H9 (cell line): ENCODE measurements at places on chromosomes 16 and 17.

DNA sequence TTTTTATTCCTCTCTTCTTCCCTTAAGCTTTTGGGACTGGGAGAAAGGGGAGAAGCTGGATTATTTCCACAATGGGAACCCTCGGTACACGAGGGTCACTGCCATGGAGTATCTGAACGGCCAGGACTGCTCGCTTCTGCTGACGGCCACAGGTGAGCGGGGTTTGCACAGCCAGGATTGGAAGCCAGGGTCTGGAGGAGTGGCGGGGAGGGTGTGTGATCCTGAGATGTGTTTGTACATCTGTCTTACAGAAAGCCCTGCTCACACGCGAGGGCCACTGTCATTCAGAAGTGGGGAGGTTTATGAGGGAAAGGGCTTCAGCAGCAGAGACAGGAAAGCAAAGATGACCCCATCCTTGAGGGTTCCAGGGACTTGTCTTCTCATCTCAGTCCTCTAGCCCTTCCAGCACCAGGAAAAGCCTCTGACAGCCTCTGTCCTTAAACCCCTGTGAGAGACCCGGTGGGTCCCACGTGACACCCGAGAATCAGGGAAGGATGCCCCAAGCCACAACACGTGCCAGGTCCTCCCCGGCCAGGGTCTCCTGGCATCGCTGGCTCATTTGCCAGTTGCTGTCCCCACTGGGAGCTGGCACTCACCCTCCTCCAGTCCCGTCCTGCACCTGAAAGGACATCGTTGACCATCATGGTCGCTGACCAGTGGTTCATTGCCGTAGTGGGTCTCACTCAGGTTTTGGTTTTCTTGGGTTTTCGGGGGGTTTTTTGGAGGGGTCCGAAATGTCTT is 44.3 kb upstream of the CHMP6 start:
- no peak for DNase-seq

- DNase-seq = no peak
Measured at GRCh38 chr17:31560616-31561235, 169.3 kb downstream of the RAB11FIP4 start.

- no peak for DNase-seq
Measured at GRCh38 chr17:55563363-55563762, 52.1 kb upstream of the SMIM36 start.

GRCh38 chr16:27369806-27370205 is 32.2 kb upstream of the IL21R start:
- DNase-seq = no peak

GRCh38 chr16:48559462-48560211 is 50.3 kb downstream of the N4BP1 start:
- peak; percentile 43 for DNase-seq

- DNase-seq = no peak
Measured at GRCh38 chr17:62052765-62053338, 12.2 kb downstream of the MED13 start.

DNA sequence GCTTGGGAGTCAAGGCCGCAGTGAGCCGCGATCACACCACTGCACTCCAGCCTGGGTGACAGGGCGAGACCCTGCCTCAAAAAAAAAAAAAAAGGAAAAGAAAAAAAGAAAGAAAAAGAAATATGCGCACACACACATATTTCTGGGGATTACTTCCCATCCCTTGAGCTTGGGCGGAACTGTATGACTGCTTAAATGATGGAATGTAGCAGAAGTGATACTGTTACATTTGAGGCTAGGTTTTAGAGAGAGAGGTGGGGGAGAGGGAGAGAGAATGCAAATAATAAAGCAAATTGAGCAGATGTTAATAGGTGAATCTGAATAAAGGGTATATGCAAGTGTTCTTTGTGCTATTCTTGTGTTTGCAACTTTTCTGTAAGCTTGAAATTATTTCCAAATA is 12.0 kb upstream of the USP32 start:
- no peak for DNase-seq

GRCh38 chr17:36892112-36892838 is 45.0 kb upstream of the LHX1 start:
- DNase-seq = no peak

DNA sequence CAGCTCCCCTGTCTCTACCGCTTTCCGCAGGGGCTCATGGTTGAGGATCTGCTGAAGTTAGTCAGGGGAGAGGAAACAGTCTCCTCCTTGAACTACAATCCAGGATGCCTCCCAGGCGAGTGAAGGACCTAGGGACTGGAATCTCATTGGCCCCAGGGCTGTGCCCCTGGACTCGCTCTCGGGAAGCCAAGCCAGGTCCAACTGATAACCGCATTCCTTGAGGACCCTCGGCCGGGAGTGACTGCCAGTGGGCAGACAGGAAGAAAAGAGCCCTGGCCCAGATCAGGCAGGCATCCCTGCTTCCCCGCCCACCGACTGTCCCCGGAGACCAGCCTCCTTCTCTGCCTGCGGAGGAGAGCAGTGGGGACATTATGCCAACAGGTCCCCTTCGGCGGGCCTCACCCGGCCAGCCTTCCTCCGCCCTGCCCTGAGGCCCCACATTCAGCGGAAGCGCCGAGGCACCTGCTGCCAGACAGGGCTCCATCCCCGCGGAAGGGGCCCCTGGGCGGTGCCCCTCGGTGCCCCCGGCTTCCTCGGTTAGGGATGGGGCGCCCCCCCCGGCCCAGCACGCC is 776 bp downstream of the LRRC75A start:
- peak; percentile 64 for DNase-seq

DNA sequence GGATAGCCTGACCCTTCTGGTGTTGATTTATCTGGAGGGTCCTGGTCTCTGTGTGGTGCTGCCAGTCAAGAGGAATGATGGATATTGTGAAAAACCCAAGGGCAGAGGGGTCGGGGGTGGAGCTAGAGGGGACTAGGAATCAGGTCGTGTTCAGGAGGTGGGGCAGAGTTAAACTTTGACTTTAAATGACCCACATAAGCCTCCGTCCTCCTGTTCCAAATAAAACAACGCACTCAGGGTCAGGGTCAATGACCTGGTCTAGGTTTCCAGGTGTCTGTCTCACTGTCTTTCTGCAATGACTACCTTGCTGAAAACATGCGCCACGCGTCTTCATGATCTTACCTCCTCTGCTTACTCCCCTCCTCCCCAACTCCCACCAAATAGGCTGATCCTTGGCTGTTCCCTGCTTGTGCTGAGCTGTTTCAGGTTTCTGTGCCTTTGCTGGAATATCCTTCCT is 14.7 kb downstream of the AOC3 start:
- no peak for DNase-seq

GRCh38 chr16:11218604-11218962 is 37.4 kb downstream of the SOCS1 start:
- no peak for DNase-seq

DNA sequence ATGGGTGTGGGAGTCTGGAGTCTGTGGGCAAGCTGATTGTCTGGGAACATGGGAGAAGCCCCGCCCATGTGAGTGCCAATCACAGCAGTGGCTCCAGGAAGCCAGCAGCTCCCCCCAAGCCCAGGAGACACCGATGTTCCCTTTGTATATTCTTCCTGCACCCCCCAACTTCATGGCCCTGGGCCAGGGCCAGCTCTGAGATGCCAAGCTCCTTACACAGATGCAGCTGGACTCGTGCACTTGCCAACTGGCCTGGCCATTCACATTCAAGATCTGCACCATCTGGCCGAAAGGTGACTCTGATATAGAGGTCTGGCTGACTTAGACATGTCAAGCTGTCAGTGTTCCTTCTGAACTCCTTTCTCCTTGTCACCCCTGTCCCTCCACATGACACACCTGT is 50.5 kb downstream of the CACNG5 start:
- no peak for DNase-seq

DNA sequence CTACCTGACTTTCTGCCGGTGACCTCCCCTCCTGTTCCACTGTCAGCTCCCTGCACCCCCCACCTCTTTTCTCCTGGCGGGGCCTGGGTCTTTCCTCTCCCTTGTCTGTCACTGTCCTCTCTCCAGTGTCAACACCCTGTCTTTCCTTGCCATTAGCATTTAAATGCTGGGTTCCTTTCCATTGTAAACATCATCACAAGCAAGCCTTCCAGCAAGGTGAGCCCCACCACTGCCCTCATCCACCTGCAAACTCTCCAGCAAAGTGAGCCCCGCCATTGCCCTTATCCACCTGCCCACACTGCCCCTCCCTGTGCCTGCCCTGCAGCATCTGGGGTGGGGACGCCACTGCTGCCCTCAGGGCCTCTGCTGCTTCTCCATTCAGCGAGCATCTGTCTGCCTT is 195.0 kb downstream of the ENGASE start:
- peak; percentile 57 for DNase-seq

GRCh38 chr16:3954411-3954921 is 74.0 kb upstream of the CREBBP start:
- DNase-seq = no peak

DNA sequence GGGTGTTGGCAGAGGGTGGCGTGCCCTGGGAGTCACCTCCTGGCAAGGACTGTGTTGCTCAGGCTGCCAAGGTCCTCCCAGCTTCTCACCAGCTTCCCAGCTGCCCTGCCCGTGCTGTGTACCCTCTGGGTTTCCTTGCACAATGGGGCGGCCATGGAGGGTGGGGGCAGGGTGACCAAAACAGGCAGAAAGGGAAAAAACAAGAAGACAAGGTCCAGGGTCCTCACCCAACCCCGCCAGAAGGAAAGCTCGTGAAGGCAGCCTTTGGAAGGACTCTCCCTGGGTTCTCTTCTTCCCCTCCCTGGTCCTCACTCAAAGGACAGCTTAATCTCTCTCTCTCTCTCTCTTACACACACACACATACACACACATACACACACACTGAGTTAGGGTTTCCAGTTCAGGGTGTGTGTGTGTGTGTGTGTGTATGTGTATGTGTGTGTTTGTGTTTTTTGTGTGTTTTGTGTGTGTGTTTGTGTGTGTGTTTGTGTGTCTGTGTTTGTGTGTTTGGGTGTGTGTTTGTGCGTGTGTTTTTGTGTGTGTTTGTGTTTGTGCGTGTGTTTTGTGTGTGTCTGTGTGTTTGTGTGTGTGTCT is 2.0 kb downstream of the SLC13A5 start:
- no peak for DNase-seq

DNA sequence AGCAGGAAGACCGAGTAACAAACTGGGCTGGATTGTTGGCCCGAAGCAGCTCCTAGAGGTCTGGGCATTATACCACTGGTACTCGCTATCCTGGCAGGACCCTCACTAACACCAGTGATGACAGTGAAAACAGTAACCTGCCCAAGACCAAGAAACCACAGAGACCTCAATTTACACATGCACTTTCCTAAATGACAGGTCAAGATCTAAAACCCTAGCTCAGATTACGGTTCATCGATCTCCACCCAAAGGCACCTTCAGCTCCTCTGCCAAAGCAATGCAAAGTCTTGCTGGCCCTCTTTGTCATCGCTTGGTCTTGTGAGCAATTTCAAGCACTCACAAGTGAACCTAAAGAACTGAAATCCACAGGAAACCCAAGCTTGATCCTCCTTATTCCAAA is 1.5 kb downstream of the PIP4K2B start:
- DNase-seq = no peak

DNA sequence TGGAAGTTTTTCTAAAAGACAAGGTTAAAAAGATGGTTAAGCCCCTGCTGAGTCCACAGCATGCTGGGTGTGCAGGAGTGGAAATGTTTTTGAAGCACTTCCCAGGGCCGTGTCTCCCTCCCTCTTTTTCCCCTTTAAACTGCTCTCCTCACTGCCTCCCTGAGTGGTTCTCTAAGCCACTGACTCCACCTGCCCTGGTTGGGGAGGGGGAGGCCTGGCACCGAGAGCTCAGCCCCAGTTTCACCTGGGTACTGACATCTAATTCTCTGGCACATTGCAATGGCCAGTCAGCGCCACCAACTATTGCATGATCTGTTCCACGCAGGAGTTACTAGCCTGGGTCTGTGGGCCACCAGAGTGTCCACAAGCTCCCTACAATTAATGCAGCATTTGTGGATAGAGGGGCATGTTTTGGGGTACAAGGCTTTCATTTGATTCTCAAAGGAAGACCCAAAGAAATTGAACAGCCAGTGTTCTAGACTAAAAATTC is 22.7 kb downstream of the MPP3 start:
- DNase-seq = no peak

- DNase-seq = no peak
Measured at GRCh38 chr16:5633845-5634440, 536.3 kb upstream of the EEF2KMT start.

- no peak for DNase-seq
Measured at GRCh38 chr16:22165508-22166285, 3.4 kb downstream of the SDR42E2 start.

- DNase-seq = no peak
Measured at GRCh38 chr16:67519242-67519641, 9.4 kb upstream of the RIPOR1 start.

- peak; percentile 57 for DNase-seq
Measured at GRCh38 chr17:72388765-72389473, 268.1 kb downstream of the SOX9 start.

- DNase-seq = no peak
Measured at GRCh38 chr17:4221899-4222659, 41.7 kb downstream of the ANKFY1 start.

GRCh38 chr17:951325-952132 is 28.0 kb downstream of the NXN start:
- DNase-seq = peak; percentile 94

DNA sequence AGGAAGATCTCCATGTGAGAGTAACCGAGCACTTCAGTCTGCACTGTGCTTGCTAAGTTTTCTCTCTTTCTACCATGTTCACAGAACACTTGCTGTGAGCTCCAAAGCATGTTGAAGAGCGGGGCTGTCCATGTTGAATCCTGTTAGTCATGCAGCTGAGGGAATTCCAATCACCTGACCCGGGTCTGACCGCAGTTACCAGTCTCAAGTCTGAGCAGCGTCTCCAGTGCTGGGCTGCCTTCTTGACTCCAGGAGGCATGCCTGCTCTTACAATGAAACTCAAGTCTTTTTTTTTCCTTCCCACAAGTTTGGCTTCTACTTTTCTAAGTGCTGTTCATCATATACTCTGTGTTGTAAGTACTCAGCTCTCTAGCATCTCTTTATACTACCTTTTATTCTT is 44.3 kb downstream of the HOXB1 start:
- no peak for DNase-seq

DNA sequence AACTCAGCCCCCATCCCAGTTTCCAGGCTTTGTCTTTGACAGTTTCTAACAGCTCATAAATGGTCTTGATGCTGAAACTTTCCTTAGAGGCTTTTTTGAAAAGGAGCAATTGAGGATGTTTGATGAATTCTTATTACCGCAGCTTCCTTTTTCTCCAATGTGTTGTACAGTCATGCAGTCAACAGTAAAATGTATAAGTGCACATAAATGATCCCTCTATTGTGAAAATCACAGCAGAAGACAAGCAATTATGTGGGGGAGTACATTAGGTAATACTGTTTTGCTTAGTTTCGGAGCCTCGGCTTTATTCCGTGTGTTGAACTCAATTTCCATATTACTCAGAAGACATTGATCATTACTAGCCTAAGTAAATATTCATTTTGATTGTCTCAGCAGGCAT is 673.7 kb downstream of the CDH8 start:
- DNase-seq = no peak
